Hematopoietic multipotent progenitor cell (in vitro differentiated cells): ENCODE measurements at places on chromosomes 4 and X. TPM values are rescaled to one million over a fixed set of nuclear protein-coding genes. Genes with fewer than 3 reads are reported as not detected.

DNA sequence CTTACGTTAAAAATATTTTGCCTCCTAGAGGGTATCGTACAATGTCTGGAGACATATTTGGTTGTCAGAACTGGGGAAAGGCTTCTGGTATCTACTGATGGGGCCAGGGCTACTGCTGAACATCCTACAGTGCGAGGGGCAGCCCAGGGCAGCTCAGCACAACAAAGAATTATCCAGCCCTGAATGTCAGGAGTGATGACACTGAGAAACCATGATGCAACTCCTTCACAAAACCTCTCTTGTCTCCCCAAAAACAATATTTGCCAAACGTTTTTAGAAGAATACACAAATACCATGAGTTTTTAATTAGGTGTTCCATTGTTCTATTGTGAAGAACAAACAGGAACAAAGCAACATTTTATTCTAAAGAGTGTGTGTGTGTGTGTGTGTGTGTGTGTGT, 43.4 kb upstream of the CLNK start:
- no peak for DNase-seq

SSX3 gene
- not detected for total RNA-seq

CRMP1 gene
- under 0.01 TPM for total RNA-seq

DNA sequence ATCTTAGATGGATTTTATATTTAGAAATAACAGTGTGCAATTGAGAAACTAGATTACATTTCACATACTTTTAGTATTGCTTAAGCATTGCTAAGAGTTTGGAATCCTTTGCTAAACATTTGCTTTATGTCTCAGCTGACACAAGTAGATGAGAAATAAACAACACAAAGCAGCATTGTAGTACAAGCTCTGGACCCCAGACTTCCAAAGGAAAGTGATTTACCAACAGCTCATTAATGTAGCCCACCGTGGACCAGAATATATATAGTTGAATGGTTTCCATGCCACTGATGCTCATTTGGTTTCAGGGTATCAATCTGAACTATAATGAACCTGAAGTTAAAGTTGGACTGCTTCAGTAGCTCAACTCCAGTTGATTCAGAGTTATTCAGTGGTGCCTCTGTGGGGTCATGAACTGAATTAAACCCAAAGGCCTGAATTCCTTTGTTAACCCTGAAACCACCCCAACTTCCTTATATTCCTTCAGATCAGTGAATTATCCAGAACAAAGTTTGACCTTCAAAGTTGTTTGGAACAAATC, 132.1 kb upstream of the NEIL3 start:
- no peak for DNase-seq

- no peak for DNase-seq
Observed at GRCh38 chr4:158566860-158567259, 45.2 kb downstream of the RXFP1 start.

- no peak for DNase-seq
Observed at GRCh38 chr4:86926435-86927086, 8.2 kb upstream of the AFF1 start.

GRIA2 gene
- not detected for total RNA-seq

DNA sequence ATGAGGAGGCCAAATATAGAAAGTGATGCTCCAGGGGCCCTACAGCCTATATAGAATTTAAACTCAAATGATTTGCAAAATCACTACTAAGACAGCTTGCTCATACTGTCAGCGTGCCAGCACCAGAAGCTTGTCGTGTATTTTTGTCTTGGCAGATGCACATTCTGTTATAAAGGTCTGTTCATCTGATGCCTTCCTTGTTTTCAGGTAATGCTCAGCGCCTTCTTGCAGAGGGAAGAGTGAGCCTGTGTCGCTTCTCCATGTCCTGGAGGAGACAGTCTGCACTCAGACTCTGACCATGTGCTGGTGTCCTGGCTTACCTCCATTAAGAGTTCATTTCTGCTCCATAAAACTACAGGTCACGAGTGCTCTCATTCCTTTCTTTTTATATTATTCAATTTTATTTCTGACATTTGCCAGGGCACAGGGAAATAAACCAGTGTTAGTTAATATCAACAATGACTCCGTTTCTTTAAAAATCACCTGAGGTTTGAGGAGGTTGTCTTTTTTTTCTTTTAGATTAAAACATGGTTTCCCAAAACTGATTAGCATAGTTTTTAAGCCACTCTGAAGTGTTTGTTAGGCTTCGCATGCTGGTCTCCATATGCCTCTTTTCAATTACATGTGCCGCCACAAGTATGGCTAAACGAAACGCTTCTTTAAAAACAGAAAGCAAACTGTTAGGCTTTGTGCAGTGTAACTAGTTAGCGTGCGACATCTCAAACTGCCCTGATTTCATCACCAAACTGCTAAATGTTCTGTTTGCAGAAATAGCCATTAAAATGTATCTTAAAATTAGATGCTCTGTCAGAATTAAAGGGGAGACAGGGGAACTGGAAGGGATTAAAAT, 215.2 kb upstream of the GK2 start:
- no peak for DNase-seq

GPRASP2 gene
- 3.8 TPM for total RNA-seq

DNA sequence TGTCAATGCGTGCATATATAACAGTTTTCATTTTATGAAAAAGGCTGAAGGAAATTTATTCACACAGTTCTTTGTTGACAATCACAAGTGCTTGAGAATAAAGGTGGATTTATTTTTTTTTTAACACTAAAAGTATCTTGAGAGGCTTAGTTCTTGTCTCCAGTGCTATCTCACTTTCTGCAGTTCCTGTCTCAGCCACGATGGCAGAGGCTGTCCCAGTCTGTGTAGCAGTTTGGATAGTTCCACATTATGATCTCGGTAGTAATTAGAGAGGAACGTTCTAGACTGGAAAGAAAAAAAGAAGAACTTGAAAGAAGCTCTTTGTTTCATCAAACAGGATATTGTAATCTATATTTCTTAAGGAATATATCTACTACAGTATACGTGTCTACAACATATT, 229.0 kb downstream of the UGT8 start:
- DNase-seq: no peak

- DNase-seq: no peak
Observed at GRCh38 chrX:131068945-131069719, 11.0 kb downstream of the ARHGAP36 start.

PNMA3 gene
- total RNA-seq: 2.2 TPM

ALG13 gene
- total RNA-seq: 49.3 TPM

- no peak for DNase-seq
Observed at GRCh38 chr4:100828986-100829685, 311.3 kb upstream of the EMCN start.

GRCh38 chr4:8324640-8325239, 55.2 kb downstream of the HTRA3 start:
- DNase-seq: no peak

ZMAT1 gene
- 4.6 TPM for total RNA-seq

RAB9B gene
- total RNA-seq: 1.9 TPM

NPY1R gene
- total RNA-seq: not detected

DNA sequence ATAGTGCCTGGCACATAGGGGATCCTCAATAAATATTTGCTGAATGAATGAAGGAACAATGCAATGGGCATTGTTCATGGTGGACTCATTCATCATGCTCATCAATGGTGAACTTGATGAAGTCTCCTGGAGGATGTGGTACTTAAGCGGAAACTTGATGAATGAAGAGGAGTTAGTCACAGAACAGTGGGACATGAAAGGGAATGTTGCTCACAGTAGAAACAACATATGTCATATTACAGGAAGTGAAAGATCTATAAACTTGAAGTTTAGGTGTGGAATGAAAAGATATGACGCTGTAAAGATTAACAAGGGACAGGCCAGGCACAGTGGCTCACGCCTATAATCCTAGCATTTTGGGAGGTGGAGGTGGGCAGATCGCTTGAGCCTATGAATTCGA, 224.1 kb downstream of the PPP3CA start:
- no peak for DNase-seq

PHEX gene
- total RNA-seq: under 0.01 TPM

GRCh38 chrX:51641421-51642021, 22.8 kb upstream of the CENPVL3 start:
- peak; percentile 70 for DNase-seq

DNA sequence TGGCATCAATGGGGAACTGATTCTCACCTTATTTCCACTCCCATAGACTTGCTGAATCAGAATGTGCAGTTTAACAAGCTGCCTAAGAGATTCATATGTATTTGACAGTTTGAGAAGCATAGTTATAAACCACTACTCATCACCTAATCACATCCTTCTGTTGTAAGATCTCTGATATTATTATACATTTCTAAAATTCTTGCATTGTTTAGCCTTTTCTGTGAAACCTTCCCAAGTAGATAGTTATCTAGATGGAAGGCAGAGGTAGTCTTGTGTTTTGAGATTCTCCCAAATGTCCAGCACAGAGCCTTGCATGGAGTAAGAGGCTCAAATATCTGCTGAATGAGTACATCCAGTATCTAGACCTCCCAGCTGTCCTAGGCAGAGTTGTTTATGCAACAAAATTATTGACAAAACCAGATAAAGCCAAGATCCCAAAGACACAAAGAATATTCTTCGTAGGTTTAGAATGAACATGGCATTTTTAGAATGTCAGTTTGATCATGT, 227.3 kb downstream of the KDR start:
- DNase-seq: no peak

- DNase-seq: no peak
Observed at GRCh38 chr4:189022440-189023035, 883.3 kb downstream of the TRIML1 start.

GRCh38 chrX:19814240-19814639, 73.2 kb downstream of the SH3KBP1 start:
- peak; percentile 9 for DNase-seq

- DNase-seq: no peak
Observed at GRCh38 chr4:126532527-126532926, 1100.2 kb upstream of the INTU start.

DNA sequence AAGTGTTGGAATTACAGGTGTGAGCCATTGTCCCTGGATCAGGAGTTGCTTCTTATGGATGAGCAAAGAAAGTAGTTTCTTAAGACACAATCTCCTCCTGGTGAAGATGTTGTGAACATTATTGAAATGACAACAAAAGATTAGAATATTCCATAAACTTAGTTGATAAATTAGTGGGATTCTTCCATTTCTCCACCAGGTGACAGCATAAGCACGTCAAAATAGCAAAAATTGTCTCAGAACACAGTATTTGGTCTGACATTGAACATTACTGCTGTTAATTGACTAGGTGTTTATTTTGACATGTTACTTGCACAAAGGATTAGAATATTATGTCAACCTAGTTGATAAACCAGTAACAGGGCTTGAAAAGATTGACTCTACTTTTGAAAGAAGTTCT, 21.6 kb downstream of the CLDN34 start:
- DNase-seq: peak; percentile 17

- DNase-seq: no peak
Observed at GRCh38 chrX:5425119-5425518, 803.5 kb downstream of the NLGN4X start.

GRCh38 chr4:110543577-110543976, 67.6 kb downstream of the ENPEP start:
- no peak for DNase-seq

DNA sequence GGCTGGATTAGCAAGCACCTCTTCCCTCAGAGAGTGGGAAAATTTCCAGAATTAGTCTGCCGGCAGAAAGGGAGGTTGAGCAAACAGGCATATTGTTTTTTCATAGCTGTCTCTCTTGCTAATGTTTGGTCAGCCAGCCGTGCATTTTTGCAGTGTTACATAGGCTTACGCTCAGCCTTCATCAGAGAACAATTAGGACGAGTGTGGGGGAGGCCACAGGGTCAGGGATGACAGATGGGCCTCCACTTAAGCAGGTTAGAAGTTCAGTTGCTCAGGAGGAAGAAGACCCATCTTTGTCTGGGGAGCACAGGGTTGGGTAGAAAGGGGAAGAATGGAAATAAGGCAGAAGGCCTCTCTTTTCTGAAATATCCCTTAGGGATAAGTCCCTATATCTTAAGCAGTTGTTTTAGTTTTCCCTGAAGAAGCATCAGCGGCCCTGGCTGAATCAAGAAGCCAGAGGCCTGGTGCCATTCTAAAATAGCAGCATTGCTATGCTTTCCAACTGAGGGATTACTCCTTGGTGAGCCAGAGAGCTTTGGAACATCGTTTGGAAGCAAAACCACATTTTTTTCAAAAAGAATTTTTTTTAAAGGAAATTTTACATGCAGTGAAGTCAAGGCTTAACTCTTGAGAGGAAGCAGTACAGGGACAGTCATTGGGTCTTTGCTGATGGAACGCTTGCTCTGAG, 118.8 kb downstream of the SMIM20 start:
- no peak for DNase-seq

- DNase-seq: peak; percentile 72
Observed at GRCh38 chr4:6873792-6874461, 35.7 kb upstream of the TBC1D14 start.

DNA sequence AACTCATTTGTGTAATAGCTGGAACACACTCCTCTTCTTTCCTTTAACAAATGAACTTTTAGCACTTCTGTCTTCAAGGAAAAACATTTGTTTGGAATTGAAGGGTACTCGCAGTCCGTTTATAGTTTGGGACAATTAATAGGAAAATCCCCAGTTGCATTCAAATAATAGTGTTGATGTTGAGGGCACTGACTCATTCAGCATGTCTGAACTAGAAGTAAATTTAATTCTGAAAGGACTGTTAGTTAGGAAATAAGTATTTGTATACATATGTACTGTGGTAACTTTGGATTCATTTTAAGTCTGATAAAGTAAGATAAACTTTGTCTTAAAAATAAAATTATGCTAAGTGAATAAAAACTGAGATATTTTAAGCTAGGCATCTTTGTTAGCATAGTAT, 27.2 kb downstream of the FAM199X start:
- DNase-seq: no peak

GRCh38 chr4:170047771-170048354, 21.7 kb upstream of the MFAP3L start:
- DNase-seq: peak; percentile 26

GRCh38 chr4:128688033-128688721, 121.3 kb upstream of the JADE1 start:
- no peak for DNase-seq

DNA sequence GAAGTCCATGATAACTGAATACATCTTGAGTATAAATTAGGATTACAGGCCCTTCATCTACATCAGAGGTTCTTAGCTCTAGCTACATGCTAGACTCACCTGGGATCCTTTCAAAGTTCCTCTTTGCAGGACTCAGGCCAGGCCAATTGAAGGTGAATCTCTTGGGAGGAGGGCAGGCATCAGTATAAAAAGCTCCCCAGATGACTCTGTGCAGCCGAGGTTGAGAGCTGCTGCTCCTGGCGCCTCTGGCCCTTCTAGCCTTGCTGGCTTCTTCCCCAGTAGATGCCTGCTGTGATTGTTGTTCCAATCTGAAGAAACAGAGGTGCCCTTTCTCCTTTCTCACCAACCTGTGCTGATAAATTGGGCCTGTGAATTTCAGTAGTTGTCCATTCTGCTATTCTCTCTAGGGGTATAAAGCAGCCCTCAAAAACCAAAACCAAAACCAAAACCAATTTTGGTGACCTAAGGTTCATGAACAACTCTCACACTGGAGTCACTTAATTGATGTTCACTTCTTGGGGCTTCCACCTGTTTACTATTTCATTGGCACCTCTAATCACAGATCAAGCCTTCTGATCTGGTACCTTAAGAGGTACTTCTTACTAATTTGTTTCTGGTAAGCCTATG, 78.7 kb downstream of the SUPT20HL2 start:
- DNase-seq: no peak

- no peak for DNase-seq
Observed at GRCh38 chrX:47707031-47707780, 48.2 kb upstream of the UXT start.
